ENCODE measurements at places on chromosomes 1 and 21. TPM values are rescaled to one million over a fixed set of nuclear protein-coding genes. Genes with fewer than 3 reads are reported as not detected.

Gene CDKN2C
- 9.0 TPM for total RNA-seq

Gene HTR6
- total RNA-seq, result not detected

Gene SGIP1
- 7.0 TPM for total RNA-seq

Gene LPAR3
- total RNA-seq, result 1.4 TPM

Gene CLCA1
- total RNA-seq, result 0.37 TPM

Gene SLC9C2
- not detected for total RNA-seq

Gene CELSR2
- total RNA-seq, result 20.9 TPM

Gene FCRL6
- total RNA-seq, result 0.81 TPM

Gene PLEKHG5
- 18.5 TPM for total RNA-seq
